Activated CD8-positive, alpha-beta memory T cell treated with anti-CD3 and anti-CD28 coated beads for 48 hours (primary cell): ENCODE measurements at places on chromosomes 4 and X.

- DNase-seq, result no peak
Measured at GRCh38 chr4:176300565-176300964, 19.2 kb upstream of the SPCS3 start.

DNA sequence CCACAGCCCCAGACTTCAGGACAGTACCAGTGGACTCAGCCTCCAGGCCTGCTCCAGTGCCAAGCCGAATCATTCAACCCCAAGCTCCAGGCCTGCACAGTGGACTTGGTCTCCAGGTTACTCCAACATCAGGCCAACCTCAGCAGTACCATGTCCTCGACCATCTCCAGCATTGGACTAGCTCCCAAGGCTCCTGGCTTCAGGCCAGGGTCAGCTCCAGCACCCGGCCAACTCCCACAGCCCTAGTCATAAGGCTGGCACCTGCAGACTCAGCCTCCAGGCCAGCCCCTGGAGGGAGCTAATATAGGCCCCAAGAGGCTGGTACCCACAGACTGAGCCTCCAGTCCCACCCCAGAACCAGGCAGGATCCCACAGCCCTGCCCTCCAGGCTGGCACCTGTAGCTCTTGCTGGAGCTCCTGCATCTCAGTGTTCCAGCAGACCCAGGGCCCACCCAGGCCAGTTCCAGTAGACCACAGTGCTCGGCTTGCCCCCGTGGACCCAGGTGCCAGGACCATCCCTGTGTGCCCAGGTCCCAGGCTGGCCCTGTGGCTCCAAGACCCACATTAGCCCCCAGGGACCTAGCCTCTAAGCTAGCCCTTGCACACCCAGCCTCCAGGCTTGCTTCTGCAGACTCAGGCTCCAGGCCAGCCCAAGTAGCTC, 25.6 kb downstream of the ZMAT1 start:
- DNase-seq, result no peak

GRCh38 chrX:11113731-11114130, 2.6 kb downstream of the HCCS start:
- DNase-seq, result no peak

- no peak for DNase-seq
Measured at GRCh38 chr4:31929676-31930345, 1209.6 kb downstream of the PCDH7 start.

DNA sequence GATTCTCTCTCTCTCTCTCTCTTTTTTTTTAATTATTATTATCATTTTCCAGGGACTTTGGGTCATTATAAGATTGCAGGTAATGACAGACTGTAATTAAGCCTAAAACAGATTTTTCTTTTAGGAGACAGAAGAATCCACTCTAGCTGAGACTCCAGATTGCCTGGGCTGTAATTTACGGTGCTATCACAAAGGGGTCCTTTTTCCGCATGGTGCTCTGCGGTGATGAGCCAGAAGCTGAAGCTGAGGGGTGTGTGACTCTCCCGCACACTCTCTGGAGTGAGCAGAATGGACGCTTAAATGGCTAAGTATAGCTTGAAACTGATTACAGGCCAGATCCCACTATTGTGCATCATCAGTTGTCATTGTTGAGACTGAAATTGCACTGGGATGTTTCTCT, 50.0 kb downstream of the LGI2 start:
- no peak for DNase-seq

GRCh38 chr4:141417387-141417786, 196.7 kb downstream of the ZNF330 start:
- DNase-seq, result no peak

- no peak for DNase-seq
Measured at GRCh38 chrX:9349572-9350494, 115.0 kb upstream of the TBL1X start.

- no peak for DNase-seq
Measured at GRCh38 chrX:12865359-12865758, 1.5 kb upstream of the TLR7 start.

DNA sequence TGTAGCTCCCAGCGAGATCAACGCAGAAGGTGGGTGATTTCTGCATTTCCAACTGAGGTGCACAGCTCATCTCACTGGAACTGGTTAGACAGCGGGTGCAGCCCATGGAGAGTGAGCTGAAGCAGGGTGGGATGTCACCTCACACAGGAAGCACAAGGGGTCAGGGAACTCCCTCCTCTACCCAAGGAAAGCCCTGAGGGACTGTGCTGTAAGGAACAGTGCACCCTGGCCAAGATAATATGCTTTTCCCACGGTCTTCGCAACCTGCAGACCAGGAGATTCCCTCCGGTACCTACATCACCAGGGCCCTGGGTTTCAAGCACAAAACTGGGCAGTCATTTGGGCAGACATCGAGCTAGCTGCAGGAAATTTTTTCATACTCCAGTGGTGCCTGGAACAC, 216.4 kb upstream of the TET2 start:
- no peak for DNase-seq

GRCh38 chr4:185202984-185203485, 765 bp downstream of the CFAP97 start:
- DNase-seq, result no peak

GRCh38 chr4:85867271-85867670, 392.3 kb downstream of the ARHGAP24 start:
- DNase-seq, result no peak

- no peak for DNase-seq
Measured at GRCh38 chrX:51851507-51852085, 41.8 kb upstream of the MAGED1 start.

GRCh38 chr4:89438102-89438831, 130.7 kb upstream of the GPRIN3 start:
- peak; percentile 16 for DNase-seq

- no peak for DNase-seq
Measured at GRCh38 chrX:2618516-2618915, 72.6 kb upstream of the CD99 start.

GRCh38 chr4:62953752-62954151, 1455.5 kb downstream of the TECRL start:
- DNase-seq, result no peak

DNA sequence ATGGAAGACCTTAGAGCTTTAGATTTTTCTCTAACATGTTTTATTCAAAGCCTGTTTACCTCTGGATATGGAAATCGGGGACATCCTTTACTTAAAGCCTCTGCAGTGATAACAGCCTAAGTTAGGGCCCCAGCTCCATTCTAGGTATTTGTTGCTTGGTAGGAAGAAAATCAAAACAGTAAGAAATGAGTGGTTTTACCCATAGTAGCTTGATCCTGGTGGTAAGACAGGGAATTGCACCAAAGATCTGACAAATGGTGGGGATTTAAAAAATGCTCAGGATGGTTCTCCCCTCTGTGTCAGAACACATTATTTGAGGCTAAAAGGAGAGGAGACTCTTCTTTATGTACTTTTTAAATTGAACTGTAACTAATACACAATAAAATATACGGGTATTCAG, 52.4 kb downstream of the AFF2 start:
- no peak for DNase-seq

DNA sequence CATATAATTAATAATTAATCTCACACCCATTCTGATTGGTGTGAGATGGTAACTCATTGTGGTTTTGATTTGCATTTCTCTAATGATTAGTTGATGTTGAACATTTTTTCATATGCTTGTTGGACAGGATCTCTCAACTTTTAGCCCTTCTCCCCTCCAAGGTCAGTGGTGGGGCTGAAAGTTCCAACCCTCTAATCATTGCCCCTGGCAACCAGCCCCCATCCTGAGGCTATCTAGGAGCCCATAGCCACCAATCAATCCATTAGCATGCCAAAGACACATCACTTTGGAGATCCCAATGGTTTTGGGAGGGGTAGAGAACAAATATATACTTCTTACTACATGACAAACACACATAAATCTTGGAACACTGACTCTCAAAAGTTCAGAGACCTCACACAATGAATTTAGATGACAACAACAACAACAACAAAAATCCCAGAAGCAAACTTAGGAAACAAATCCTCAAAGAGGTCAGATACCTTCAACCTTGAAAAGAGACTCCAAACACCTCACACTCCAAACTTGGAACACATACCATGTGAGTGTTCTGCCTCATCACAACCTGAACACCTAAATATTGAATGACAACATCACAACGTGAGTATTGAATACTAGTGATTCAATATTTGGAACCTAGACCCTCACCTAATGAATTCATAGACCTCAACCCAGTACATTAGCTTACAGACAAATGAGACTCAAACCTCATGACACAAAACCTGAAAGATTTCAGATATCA, 19.0 kb upstream of the PAGE4 start:
- no peak for DNase-seq

- no peak for DNase-seq
Measured at GRCh38 chrX:136658151-136658550, 10.2 kb downstream of the CD40LG start.

DNA sequence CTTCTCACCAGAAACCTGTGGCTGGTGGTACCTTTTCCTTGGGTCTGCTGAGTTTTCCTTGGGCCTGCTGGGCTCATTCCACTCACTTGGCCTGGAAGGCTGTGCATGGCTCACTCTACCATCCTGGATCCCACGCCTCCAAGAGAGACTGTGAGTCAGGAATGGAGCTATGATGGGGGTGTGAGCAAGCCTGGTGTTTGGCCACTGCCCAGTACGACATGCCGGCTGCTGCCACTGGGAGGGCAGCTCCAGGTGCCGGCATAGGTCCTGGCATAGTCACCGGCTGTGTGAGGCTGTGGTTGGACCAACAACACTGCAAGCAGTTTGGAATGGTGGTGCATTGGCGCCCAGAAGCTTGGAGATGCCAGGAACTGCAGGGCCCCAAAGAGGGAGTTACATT, 721.7 kb downstream of the PCDH18 start:
- no peak for DNase-seq

- DNase-seq, result no peak
Measured at GRCh38 chr4:165651901-165652300, 221.1 kb upstream of the TLL1 start.

GRCh38 chr4:182067828-182068227, 175.4 kb upstream of the TENM3 start:
- DNase-seq, result no peak

GRCh38 chr4:52638717-52639116, 20.4 kb downstream of the USP46 start:
- no peak for DNase-seq

GRCh38 chr4:99687120-99687519, 29.5 kb upstream of the C4orf54 start:
- DNase-seq, result no peak

GRCh38 chr4:184080674-184081073, 137.0 kb downstream of the ENPP6 start:
- DNase-seq, result no peak

DNA sequence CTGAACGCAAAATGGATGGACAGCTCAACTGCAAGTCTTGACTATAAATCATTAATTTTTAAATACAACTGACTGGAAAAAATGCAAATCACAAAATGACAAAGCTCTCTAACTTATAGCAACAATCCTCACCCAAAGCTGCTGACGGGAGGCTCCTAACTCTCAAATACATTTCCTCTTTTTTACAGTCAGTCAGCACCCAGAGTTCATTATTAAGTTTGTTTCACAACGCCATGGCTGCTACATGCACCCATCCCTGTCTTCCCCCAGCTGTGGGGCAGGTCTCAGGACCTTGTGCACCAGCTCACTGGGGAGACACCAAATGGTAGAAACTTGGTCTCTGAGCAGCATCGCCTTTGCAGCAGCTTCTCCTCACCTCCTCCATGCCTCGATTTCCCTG, 97.6 kb downstream of the SLC34A2 start:
- DNase-seq, result no peak

- no peak for DNase-seq
Measured at GRCh38 chr4:128512767-128513322, 225.2 kb upstream of the PGRMC2 start.

GRCh38 chr4:1862055-1862911, 6.3 kb upstream of the LETM1 start:
- DNase-seq, result no peak

GRCh38 chrX:150158554-150159332, 204.4 kb upstream of the MAMLD1 start:
- DNase-seq, result no peak

- no peak for DNase-seq
Measured at GRCh38 chrX:21638311-21638710, 19.8 kb downstream of the KLHL34 start.

GRCh38 chrX:9614016-9614415, 149.2 kb downstream of the TBL1X start:
- no peak for DNase-seq

DNA sequence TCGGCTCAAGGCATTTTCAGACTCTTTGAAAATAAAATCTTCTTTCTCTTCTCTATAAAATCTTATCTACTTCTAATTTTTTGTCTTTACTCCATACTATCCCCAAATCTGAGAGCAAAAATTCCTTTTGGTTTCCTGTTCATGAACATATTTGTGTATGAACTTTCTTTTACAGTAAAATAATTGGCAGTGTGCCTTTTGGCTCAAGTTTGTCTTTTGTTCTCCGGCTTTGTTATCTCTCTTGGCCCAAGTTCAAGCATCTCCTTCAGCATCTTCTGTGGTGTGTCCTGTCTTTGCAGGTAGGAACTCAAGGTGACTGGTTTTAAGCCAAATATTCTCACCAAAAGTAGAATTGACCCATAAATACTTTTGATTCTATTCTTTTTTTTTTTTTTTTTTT, 276.6 kb upstream of the FAT1 start:
- DNase-seq, result no peak

DNA sequence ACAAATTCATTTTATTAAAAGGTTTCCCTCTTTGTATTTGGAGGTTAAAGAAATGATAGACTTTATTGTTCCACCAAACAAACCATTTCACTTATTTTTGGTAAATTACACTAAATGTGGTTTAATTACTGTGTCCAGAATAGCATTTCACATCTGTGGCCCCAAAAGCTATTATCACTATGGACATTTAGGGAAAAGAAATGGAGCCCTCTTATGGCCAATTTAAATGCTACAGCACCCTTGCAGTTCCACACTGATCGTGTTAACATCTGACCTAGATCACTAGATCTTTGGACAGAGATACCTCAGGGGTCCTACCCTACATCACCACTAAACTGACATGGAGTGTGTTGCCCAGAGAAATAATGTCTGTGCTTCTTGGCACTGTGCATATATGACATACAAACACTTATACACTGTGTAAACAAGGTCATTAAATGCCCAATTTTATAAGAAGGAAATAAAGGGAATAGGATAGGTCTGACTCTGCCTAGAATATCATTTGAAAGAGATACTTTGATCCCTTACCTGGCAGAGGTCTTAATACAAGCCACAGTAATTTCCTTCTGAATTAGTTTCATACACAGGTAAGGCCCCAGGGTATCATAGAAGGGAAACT, 163.9 kb downstream of the KDR start:
- no peak for DNase-seq

- no peak for DNase-seq
Measured at GRCh38 chrX:11137543-11138139, 26.5 kb downstream of the HCCS start.

DNA sequence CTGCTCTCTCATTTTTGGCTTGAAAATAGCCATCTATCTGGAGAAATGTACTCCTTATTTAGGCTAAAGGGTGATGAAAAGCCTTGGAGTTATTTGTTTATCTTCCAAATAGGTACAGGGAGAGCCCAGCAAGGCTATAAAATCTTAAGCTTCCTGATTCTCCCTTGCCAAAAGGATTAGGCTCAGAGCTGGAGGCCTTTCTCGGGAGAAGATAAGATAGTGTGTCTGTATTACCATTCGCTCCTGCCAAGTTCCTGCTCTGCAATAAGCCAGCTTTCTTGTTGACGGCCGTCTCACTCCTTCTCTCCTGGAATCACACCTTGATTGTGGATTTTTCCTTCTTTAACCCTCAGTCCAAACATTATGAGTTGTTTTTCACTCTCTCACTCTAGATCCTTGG, 171.8 kb upstream of the TTC29 start:
- DNase-seq, result no peak

GRCh38 chr4:184526228-184526627, 51.9 kb upstream of the IRF2 start:
- DNase-seq, result no peak

- no peak for DNase-seq
Measured at GRCh38 chr4:87622303-87622702, 14.0 kb downstream of the DSPP start.
